ENCODE measurements at places on chromosomes 7 and 10.

DNA sequence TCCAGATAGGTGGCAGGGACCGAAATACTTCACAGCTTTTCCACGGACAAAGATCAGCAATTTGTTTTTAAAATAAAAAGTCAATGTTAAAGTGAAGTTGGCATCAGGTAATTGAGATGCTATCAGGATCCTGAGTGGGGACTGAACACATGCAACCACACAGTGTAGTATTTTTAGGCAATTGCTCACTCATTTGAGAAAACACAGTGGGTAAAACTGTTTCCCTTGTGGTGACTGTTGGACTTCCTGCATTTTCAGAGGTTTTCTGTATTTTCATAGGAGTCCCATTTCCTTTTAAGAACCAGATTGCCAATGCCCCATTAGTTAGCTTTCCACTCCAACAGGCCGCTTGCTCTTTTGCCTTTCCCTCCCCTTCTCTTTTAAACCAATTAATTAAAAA, 159.5 kb upstream of the ZNF32 start:
- no peak for DNase-seq

DNA sequence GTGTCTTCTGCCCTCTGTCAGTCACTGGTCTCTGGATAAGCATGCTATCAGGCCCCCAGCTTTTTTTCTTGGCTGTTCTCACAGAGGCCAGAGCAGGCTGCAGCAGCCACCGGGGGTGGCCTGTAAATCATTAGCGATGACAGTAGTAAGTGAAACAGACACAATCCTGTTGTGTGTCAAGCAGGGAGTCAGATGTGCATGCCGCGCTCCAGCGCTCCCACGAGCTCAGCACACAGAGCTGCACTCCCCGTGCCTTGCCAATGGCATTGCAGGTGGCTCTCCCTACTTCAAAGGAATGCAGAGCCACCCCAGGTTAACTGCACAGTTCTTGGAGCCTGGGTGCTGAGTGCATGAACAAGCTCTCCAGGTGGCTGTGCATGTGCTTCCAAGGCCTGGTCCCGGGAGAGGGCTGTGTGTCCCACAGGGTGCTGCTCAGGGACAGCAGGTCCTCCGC, 226.1 kb downstream of the GLRX3 start:
- DNase-seq: no peak

DNA sequence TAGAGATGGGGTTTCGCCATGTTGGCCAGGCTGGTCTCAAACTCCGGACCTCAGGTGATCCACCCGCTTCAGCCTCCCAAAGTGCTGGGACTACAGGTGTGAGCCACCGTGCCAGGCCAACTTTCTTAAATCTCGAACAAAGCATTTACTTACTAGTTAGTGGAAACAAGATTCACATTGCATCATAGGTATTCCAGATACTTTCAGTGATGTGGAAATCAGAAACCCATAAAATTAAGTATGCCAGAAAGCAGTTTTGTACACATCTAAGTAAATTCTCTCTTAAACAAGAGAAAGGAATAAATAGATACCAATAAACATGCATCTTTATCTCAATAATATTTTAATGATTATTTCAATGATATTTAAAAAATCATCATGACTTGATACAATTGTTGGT, 75.5 kb downstream of the DGKI start:
- DNase-seq: no peak

- DNase-seq: no peak
These were observed 285.0 kb downstream of the BMPER start for GRCh38 chr7:34190299-34190698.

DNA sequence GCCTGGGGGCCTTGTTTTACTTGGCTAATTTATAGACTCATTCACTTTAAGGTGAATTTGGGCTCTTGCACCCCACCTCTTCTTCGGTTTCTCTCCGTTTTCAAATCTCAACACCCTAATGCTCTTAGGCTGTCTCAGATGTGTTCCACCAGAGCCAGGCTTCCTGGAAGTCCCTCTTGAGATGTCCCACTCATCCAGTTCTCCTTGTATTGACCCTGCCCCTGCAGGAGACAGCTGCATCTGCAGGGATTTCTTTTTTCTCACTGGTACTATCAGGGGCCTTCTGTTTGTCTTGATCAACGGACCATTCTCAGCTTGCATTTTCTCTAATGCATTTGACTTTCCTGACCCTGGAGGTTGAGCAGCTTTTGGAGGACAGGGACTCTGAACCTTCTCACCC, 279.5 kb downstream of the GALNT17 start:
- no peak for DNase-seq

- DNase-seq: no peak
These were observed 822 bp downstream of the ZC3HAV1L start for GRCh38 chr7:139034855-139035585.

DNA sequence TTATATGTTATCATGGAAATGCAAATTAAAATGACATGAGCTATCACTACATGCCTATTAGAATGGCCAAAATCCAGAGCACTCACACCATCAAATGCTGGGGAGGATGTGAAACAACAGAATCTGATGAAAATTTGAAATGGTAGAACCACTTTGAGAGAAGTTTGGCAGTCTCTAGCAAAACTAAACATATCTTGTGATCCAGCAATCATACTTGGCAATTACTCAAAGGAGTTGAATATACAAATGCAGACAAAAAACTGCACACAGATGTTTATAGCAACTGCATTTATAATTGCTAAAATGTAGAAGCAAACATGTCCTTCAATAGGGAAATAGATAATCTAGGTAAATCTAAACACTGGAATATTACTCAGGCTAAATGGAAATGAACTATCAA, 1164.9 kb downstream of the DNAJB9 start:
- DNase-seq: no peak

DNA sequence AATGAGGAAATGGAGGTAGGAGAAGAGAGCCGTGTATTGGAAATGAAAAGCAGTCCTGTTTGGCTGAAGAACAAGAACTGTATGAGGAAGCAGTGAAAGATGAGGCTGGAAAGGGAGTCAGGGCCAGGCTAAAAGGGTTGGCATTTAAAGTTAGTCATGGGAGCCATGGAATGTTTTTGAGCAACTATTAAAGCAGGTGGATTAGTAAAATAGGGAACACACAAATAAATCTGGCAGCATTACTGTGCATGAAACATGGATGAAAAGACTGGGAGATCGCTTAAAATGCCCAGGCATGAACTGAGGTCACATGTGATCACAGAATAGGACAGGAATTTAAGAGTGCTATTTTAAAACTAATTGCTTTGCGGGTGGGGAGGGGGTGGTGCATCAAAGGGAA, 1.4 kb upstream of the IFRD1 start:
- no peak for DNase-seq

GRCh38 chr10:129390726-129391125, 76.3 kb upstream of the MGMT start:
- no peak for DNase-seq

GRCh38 chr7:7569615-7570014, 2.9 kb downstream of the MIOS start:
- DNase-seq: no peak

- DNase-seq: no peak
These were observed 165.4 kb downstream of the BMPER start for GRCh38 chr7:34070511-34071323.

GRCh38 chr10:72285972-72286521, 12.3 kb downstream of the DDIT4 start:
- DNase-seq: no peak

GRCh38 chr7:35971133-35971891, 170.5 kb downstream of the SEPTIN7 start:
- no peak for DNase-seq

DNA sequence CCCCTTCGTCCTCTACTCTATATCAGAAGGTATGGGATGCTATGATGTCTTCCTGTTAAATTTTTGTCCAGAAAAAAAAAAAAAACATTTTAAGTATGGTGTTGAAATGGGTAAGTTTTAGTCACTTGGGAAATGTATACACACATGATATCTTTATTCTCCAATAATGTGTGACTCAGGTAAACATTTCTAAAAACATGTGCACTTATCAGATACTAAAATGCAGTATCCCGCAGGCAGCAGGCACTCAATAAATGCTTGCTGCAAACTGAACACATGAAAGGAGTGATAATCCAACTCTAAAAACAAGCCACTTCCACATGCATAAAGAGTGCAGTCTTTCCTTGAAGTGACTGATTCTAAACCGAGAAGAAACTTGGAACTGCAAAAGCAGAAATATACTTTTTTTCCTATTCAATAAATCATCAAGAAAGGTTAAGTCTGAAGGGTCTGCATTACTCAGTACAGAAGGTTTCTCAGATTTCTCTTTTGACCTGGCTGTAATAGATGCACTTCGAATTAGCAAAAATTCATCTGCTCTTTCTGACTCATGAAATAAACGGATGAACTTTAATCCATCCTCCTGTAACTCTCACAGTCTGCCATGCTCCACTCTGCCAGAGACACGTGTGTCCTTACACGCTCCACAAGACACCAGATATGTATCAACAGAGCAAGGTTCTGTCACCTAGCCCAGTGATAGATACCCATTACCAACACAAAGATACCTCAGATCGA, 84.0 kb downstream of the HIPK2 start:
- no peak for DNase-seq

DNA sequence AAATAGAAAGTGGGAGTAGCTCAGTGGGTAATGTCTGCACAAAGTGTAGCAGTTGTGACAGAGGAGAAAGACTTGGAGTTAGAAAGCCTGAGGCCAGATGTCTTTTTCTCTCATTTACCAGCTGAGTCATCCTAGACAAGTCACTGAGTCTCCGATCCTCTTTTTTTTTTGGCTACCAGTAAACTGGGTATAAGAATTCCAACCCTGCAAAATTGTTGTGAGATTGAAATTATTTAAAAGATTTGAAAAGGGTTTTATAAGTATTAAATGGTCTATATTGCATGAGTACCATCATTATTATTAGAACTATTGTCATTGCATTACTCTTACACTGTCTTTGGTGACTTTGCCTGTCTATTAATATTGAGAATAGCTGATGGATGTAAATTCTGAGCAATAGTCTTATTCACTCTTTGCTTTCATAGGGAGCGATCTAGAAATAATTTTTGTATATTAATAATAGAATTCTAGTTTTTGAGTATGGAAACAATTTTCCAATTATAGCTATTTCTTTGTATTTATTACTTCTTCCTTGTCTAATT, 74.0 kb downstream of the ARID5B start:
- DNase-seq: no peak

DNA sequence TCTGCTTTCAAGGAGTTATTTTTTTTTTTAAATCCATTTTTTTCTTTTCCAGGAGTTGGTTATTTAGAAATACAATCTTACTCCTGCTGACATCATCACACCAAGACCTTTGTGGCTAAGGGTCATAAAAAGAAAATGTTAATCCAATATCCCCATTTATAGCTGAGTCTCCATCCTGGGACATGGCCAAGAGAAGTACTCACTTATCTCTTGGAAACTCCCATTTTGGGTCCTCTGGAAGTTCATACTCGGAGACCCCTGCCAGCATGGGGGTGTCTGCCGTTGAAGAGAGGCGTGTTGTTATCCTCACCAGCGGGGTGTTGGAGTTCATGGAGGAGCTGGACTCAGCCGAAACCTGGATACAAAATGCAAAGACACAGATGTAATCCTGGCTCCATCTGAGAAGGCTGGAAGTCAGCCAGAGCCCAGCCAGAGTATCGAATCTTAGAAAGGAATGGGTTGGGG, 94.6 kb downstream of the FGFR2 start:
- no peak for DNase-seq

DNA sequence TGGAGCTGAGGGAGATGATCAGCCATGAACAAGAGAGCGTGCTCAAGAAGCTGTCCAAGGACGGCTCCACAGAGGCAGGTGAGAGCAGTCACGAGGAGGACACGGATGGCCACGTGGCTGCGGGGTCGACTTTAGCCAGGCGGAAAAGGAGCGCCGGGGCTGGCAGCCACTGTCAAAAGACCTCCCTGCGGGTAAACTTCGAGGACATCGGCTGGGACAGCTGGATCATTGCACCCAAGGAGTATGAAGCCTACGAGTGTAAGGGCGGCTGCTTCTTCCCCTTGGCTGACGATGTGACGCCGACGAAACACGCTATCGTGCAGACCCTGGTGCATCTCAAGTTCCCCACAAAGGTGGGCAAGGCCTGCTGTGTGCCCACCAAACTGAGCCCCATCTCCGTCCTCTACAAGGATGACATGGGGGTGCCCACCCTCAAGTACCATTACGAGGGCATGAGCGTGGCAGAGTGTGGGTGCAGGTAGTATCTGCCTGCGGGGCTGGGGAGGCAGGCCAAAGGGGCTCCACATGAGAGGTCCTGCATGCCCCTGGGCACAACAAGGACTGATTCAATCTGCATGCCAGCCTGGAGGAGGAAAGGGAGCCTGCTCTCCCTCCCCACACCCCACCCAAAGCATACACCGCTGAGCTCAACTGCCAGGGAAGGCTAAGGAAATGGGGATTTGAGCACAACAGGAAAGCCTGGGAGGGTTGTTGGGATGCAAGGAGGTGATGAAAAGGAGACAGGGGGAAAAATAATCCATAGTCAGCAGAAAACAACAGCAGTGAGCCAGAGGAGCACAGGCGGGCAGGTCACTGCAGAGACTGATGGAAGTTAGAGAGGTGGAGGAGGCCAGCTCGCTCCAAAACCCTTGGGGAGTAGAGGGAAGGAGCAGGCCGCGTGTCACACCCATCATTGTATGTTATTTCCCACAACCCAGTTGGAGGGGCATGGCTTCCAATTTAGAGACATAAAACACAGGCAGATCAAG, 3.3 kb downstream of the GDF2 start:
- no peak for DNase-seq

GRCh38 chr10:104574838-104575237, 66.3 kb upstream of the SORCS3 start:
- DNase-seq: no peak

Data from activated T-helper 1 cell treated with anti-CD3 and anti-CD28 coated beads, Interleukin-2, amount 50 U/mL, for 16 hours (primary cell).